ENCODE measurements at places on chromosomes 16 and 17. TPM values are rescaled to one million over a fixed set of nuclear protein-coding genes. Genes with fewer than 3 reads are reported as not detected.

The ZNF205 gene
- not detected for total RNA-seq

The TSNAXIP1 gene
- total RNA-seq, result 0.31 TPM

The CACNG1 gene
- not detected for total RNA-seq

The FAM83G gene
- 4.1 TPM for total RNA-seq

The RASL10B gene
- 0.16 TPM for total RNA-seq

The HEATR9 gene
- total RNA-seq, result 2.1 TPM

The FOXL1 gene
- not detected for total RNA-seq

DNA sequence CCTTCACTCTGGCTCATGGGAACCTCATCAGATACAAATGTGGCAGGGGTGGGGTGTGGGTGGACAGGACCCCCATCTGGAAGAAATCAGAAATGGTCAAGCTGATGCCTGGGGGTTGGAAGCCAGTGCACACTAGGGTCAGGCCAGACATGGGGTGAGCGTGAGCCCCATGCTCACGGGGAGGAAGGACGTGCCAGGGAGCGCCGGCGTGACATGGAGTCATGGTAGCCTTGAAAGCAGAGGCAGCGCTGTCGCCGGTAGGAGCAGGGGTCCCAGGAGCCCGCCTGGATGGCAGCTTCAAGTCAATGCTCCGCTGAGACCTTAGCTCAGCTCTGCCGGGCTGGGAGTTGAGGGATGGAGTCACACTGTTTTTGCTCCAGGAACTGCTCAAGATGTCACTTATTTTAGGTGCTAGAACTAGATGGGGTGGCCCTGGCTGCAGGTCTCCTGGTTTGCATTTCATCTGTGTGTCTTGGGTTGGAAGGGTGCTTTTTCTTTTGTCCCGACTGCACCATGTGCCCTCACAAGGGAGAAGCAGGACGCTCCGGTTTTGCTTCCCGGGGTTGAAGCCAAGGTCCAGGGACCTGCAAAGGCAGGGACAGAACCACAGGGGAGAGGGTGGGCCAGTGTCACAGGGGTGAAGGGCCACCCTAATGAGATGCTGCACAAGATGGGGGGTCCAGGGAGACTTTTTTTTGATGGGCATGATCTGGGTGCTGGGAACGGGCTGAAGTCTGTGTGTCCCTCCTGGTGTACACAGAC lies 51.4 kb downstream of the USP22 start:
- no peak for DNase-seq

DNA sequence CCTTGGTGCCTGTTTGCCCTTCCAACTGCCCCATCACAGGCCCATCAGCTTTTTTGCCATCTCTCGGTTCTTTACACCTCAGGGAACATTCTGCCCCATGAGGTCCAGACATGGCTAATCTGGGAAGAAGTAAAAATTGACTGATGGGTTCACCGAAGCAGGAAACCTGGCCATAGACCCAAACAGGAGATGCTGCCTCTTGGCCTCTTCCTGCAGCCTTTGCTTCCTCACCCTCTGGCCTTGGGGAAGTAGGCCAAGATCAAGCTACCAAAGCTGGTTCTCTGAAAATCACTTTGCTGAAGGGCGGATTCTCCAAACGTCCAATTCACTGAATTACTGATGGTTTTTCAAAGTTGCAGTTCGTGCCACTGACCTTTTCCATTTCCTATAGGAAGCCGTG lies 56.1 kb downstream of the ARSG start:
- no peak for DNase-seq

- peak; percentile 63 for DNase-seq
Observed at GRCh38 chr16:22318690-22319358, 21.6 kb downstream of the POLR3E start.

- DNase-seq, result no peak
Observed at GRCh38 chr17:69574257-69575197, 160.0 kb downstream of the MAP2K6 start.

DNA sequence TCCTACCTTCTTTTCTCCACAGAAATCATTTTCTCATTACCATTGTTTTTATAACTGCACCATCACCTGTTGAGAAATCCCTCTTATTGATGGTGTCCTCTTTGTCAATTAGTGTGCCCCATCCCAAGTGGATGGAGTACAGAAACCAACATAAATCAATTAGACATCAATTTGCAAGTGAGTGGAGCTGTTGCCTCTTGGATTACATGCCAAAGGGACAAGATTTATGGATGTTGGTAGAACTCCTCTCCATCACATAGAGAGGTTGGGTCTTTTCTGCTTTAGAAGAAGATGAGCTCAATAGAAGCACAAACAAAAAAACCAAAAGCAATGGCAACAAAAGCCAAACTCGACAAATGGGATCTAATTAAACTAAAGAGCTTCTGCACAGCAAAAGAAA lies 973.5 kb downstream of the CDH11 start:
- no peak for DNase-seq

- DNase-seq, result no peak
Observed at GRCh38 chr17:4674685-4674998, 29.3 kb downstream of the PELP1 start.

DNA sequence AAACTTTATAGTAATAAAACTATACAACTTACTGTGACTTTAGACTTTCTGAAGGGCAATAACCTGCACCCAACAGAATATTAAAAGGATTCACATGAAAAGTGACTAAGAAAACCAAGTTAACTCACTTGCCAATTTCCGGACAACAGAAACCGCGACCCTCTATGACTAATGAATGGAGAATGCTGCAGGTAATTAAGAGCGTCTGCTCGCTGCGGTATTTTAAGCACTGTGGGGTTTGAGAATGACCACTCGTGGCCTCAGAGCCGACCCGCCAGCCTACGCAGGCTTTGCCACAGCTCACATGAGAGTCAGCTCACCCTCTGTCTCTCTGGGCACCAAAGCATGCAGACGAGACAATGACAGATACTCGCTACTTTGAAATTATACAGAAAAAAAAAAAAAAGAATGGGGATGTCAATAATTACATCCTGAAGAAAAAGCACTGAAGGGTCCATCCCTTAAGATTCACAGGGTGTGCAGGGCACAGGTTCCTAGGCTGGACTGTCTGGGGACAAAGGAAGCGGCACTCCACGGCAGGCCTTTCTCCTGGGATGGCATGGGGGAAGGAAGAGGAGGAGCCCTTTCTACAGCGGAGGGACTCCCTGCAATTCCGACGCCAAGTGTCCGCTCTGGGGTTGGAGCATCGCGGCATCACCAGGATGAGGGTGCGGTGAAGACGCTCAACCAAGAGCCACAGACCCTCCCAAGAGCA lies 35.0 kb downstream of the ZCCHC14 start:
- DNase-seq, result no peak

DNA sequence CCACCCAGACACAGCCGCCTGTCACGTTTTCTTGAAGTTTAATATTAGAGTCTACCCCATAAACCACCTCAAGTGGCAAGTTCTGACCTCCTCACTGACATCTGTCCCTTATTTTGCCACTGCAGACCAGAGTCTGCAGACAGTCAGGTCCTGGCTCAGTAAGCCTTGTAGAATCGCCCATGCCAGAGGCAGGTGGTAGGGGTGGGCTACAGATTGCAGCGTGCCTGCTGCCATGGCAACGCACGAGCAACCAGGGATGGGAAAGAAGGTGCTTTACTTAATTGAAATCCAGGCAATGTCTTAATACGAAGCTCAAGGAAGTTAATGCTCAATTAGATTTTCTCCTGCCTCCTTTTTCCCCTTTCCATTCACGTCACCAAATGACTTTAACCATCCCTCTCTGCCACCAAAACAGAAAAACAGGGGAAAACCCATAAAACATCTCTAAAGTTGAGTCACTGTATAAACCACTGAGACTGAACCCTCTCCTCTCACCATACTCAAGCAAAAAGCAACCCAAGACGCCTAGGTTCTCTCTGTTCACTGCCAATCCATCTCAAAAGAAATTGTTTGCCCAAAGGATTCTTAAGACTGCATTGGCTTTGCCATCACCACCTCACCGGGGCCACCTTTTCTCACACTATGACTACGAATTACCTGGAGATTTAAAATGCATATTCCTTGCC lies 228.8 kb downstream of the SLC39A11 start:
- DNase-seq, result no peak

GRCh38 chr17:28173031-28173561 lies 130.6 kb downstream of the NLK start:
- DNase-seq, result no peak

GRCh38 chr16:84136331-84137125 lies 8.4 kb downstream of the HSDL1 start:
- no peak for DNase-seq

DNA sequence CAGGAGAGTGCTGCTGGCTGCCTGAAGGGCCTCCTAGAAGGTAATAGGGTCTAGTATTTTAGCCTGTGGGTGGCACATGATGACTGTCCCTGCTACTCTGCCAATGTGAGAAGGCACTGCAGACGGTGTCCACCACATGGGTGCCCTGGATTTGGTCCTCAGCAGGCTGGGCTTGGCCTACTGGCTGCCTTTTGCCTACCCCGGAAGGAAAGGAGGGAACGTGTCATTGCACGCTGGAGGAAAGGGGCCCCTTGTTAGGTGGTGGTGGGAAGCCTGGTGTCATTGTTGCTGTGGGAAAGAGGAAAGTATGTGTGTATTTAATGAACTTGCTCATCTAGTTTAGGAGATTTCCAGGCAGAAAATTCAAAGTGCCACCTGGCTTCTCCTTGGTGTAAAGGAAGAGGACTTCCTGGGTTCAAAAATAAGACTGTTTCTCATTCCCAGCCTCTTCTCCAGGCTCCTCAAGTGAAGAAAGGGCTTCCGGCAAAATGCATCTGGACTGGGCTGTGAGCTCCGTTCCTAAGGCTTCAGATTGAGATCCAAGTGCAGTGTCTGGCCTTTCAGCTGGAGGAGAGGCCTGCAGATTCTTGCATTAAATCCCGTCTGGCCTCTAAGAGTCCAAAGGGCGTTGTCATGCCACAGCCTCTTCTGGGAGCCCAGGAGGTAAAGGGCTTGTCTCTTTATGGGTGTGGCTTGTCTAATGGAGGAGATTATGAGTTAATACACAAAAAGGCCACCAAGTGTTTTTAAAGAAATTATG lies 55.1 kb downstream of the RPTOR start:
- no peak for DNase-seq

DNA sequence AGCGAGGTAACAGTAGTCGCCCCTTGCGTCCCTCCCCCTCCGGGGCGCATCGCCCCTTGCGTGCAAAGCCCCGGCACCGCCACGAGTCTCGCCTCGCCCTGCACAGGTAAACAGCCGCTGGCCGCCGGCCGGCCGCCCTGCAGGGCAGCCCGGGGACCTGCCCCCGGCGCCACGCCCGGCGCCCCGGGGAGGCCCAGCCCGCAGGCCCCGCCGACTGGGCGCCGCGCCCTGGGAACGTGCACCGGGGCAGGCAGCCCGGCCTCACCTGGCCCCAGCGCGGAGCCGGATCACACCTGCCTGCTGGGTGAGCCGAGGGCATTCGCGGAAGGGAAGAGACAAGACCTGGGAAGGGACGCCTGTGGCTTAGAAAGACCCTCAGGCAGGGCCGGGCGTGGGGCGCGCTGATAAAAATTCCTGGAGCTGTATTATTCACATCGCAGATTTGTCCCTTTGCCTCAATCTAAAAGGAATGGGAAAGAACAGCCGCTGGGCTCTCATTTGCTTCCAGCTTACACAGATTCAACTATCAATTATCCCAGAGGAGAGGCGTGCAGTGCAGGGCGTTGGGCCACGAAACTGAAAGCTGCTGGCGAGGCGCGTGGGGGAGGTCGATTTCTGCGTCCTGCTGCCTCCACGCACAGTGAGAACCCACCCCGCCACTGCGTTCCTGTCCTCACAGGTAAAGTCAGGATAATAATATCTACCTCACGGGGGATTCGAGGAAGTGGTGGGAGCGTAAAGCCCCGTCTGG lies 451.9 kb downstream of the SLC39A11 start:
- DNase-seq, result no peak

DNA sequence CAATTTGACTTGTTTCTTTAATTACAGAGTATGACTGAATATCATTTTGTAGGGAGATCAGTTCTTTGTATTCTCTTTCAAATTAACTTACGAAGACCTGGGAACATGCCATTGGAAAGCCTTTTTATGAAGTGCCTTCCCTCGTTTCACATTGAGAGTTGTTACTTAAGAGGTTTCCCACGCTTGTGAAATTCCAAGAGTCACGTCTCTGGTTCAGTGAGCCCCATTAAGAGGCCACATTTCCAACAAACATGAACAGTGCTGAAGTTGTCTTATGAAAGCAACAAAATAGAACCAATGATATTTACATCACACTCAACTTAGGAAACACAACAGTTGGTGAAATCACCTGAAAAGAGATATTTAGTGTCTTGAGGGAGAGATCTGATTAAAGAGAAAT lies 334.1 kb downstream of the TOX3 start:
- DNase-seq, result no peak

GRCh38 chr16:30439720-30440348 lies 5.8 kb downstream of the SEPHS2 start:
- DNase-seq, result no peak

DNA sequence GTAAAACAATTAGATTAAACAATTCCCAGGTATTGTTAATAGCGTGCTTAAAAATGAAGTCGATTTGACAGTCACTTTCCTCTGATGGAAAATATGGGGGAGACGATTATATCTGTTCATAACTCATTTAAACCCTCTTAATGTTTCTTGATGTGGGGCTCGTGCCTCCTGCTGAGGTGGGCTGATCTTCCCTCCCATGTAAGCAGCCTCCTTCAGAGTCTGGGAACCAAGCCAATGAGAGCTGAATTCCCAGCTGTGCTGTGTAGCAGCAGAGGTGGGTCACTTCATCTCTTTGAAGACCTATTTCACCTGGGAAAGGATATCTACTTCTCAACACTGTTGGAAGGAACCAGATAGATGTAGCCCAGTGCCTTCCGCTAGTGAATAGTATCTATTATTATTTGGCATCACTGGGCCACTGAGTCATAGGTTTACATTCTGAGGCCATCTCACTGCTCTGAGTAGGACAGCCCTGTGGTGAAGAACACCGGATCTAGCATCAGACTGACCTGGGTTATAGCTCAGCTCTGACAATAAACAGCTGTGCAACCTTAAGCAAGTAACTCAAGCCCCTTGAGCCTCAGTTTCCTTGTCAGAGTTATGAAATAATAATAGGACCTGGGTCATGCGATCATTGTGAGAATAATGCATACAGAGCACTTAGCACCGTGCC lies 85.3 kb upstream of the C16orf82 start:
- DNase-seq, result no peak
